Hematopoietic multipotent progenitor cell treated with erythropoietin and hydrocortisone succinate and interleukin-3 and kit ligand, for 4 days (in vitro differentiated cells): ENCODE measurements at places on chromosomes 16 and 17.

DNA sequence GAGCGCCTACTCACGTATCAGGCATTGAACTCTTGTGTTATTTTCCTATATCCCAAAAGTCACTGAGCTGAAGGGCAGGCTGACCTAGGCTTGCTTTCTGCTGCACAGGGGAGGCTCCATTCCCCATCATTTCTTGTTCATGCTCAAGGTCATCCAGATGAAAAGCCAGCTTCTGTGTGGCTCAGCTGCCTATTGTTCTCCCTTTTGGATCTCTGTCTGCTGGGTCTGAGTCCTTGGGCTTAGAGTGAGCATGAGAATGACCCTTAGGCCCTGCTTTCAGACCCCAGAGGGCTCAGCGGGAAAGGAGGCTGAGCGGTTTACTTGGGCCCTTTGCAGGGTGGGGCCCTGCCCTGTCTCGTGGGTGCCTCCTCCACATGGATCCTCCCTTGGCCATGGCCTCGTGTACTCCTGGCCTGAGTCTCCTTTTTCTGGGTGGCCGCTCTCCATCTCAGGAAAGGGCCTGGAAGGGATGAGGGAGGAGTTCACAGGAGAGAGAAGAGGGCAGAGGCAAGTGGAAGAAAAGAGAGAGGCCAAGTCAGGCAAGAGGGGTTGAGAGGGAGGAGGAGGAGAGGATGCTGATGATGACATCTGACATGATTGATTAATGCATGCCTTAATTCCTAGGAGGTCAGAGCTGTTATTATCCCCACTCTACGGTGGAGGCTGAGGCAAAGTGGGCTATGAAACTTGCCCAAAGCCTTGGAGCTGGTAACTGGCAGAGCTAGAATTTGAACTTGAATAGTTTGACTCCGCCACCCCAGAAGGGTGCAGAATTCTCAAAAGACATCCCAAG, 19.8 kb upstream of the MAP3K14 start:
- DNase-seq: no peak

GRCh38 chr17:164303-165235, 16.9 kb downstream of the DOC2B start:
- DNase-seq: peak; percentile 70

GRCh38 chr16:84925092-84925772, 86.1 kb downstream of the ZDHHC7 start:
- DNase-seq: peak; percentile 77

DNA sequence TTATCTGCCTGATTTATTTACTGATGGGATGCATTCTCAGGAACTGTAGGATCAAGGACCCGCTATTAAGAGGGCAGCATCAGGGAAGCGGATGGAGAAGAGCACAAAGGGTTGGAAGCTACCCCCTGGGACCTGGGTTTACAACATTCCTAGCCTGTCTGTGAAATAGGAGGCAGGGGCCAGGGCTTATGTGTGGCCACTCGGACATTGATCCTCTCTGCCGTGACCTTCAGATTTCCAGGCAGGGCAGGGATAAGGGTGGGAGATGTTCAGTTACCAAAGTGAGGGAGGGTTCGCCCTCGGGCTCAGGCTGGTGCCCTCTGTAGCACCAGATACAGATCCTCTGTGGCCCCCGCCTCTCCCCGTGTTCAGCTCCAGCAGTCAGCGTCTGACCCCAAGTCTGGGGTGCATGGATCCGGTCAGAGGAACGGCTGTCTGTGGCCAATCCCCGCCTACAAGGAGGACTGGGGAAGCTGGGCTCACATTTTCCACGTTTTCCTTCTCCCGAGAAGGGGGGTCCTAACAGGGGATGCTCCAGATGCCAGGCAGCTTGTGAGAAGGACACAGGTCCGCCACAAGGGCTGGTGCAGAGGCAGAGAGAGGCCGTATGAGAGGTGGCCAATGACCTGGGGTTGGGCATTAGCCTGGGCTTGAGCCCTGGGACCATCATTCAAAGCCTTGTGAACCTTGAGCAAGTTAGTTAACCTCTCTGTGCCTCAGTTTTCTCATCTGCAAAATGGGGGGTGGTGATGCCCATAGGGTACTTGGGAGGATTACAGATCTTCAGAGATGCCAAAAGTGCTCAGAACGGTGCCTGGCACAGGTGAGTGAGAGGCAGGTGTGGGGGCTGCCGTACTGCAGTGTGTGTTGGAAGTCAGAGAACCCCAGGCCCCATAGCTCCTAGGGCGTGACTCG, 48.3 kb downstream of the ATP2C2 start:
- DNase-seq: no peak

DNA sequence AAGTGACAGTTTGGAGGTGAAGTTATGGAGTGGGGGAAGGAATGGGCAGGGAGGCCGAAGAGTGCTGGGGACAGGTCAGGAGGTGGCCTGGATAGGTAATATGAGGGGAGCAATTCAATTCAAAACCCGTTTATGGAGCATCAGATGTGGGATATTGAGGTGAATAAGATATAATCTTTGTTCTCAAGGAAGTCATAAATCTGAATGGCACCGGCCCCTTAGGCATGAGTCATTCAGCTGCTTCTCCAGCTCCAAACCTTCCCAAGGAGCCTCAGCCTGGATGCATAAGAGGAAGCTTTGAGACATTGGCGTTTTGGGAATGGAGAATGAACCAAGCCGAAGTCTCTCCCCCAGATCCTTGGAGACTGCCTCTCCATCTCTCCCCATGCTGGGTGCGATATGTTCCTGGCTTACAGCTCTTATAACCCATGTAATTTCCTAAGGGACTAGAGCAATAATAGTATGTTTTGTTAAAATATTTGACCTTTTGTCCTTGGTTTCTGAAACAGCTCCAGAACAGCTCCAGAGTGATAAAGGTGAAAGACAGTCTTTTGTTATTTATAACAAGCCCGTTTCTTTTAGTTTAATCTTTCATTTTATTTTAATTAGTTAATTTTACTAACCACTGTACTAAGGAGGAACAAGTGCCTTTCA, 1.7 kb downstream of the TUBG2 start:
- DNase-seq: no peak

DNA sequence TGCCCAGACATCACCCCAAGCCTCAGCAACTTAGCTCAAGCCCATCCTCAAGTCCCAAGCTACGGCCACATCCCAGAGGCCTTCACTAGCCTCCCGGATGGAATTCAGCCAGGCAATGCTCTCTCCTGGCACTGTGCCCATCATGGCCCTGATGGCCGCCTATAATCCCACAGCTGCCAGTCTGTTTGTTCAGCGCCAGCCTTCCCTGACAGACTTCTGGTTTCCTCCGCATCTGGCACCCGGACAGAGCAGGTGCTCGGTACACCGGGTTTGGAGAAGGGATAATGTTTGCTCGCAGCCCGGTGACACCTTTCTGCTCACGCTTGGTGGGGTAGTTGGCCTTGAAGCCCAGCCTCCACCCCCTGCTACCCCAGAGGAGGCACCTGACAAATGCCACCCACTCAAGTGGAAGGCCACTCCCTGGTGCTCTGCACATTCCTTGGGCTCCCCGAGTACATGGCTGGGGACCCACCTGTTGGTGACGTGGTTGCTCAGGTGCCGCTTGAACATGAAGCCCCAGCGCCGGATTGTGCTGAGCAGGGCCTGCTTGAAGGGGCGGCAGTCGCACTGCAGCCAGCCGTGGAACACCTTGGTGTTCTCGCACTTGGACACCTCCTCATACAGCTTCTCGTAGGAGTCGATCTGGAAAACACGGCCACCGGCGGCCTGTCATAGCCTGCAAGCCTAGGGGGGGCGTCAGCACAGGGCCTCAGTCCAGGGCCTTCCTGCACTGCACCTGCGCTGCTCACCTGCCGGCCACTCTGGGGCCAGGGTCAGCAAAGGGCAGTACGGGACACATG, 47.1 kb downstream of the DNAH17 start:
- DNase-seq: no peak

- peak; percentile 65 for DNase-seq
These were observed 29.5 kb downstream of the SBK1 start for GRCh38 chr16:28321700-28322411.

- no peak for DNase-seq
These were observed 103.5 kb upstream of the NOG start for GRCh38 chr17:56489980-56490379.

DNA sequence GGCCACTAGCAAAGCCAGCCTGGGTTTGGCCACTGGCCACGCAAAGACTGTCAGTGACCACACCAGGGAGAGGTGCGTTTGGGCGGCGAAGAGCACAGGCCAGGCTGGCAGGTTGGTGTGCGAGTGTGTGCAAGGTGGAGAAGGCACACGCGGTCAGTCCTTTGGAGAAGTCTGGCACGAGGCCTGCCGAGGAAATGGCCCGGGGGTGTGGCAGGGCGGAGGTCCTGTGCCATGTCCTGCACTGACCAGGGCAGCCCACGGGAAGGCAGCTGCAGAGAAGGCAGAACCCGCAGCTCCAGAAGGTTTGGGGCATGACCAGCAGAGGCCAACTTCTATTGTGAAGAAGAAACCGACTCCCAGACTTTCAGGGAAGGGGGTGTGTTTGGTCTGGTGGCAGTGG, 90.8 kb downstream of the ADCY9 start:
- no peak for DNase-seq

DNA sequence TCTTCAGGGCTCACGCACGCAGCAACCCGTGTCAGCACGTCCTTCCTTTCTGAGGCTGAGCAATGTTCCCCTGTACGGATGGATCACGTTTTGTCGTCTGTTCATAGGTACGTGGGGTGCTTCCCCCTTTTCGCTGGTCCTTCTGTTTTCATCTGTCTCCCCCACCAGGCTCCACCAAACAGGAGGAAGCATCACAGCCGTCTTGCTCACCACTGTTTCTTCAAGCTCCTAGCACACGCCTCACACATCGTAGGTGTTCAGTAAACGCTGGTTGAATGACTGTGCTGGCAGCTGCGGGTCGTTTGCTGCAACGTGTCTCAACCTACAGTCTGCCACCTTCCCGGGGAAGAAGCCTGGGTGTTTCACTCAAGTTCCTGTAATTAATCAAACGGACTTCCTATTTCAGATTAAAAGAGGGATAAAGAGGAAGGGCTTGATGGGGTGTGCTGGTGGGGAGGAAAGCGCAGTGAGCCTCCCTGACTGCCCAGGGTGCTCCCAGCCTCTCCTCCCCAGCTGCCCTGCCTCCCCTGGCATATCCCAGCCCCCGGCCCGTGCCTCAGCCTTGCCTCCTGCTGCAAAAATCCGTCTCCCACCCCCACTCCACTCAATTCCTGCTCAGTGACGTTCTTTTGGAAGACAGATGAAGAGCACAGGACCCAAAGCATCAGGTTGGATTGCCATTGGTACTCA, 76.7 kb upstream of the DOC2B start:
- DNase-seq: peak; percentile 23

DNA sequence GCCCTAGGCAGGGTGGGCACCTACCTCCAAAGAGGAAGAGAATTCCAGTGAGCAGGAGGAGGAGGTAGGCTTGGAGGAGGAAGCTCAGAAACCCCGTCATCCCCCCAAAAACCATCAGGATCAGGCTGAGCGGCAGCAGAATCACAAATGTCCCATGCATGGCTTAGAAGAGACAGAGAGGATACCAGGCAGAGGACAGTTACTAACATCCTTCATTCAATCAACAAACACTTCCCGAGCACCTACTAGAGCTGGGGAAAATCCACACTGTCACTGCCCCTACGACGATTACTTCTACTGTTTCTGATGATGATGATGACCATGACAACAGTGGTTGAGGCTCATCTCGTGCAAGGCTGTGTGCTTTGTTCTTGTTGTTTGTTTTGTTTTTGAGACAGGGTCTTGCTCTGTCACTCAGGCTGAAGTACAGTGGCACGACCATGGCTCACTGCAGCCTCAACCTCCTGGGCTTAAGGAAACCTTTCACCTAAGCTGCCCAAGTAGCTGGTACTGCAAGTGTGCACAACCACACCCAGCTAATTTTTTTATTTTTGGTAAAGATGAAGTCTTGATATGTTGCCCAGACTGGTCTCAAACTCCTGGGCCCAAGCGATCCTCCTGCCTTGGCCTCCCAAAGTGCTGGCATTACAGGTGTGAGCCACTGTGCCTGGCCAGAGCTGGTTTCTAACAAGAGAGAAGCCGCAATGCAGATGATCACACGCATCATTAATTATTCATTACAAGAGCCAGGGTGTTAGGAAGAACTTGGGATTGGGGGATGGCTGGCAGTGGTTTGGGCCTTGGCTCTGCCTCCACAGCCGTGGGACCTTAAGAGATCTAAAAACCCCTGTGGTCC, 18.0 kb downstream of the TMEM114 start:
- DNase-seq: no peak

DNA sequence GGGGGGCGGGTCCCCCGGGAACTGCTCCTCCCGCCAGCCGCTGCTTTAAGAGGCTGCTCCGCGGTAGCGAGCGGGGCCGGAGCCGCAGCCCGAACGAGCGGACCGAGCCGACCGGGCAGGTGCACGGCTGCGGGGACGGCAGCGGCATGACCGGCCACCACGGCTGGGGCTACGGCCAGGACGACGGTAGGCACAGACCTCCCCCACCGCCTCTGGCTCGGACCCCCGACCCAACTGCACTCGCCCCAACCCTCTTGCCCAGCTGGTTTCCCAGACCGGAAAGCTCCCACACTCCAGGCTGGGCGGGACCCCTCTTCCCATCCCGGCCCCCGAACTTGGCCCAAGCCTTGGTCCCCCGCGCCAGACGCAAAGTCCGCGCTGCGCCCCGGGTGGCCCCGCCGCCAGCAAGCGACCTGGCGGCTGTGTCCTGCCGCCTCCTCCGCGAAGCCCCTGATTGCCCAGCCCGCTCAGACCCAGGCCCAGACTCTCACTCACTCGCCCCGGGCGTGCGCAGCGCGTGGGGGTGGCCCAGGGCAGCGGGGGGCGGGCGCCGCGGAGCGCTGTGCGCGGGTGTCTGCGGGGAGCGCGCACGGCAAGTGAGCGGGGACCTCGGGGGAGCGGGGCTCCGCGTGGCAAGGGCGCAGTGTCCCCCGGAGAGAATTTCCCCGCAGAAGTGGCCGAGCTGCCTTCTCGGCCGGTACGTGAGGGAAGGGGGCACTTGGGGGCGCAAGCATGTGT, at the start of gene CA7:
TSS of gene CA7 (plus strand) at position 73 of the 738 bp plus-strand sequence. CDS start at position 147, 74 bp downstream.
- no peak for DNase-seq
